ENCODE measurements at places on chromosomes 13 and 19. TPM values are rescaled to one million over a fixed set of nuclear protein-coding genes. Genes with fewer than 3 reads are reported as not detected.

The VSTM1 gene
- not detected for total RNA-seq

The FOXA3 gene
- total RNA-seq, result not detected

The KIR3DL1 gene
- not detected for total RNA-seq

The FGF9 gene
- not detected for total RNA-seq

The OVOL3 gene
- not detected for total RNA-seq

The IGFL3 gene
- total RNA-seq, result 0.53 TPM

The PDE4A gene
- total RNA-seq, result 0.41 TPM

The MUC16 gene
- total RNA-seq, result 0.02 TPM

The TTC9B gene
- 0.29 TPM for total RNA-seq

The RDH8 gene
- total RNA-seq, result not detected

The SIAH3 gene
- not detected for total RNA-seq

The NANOS3 gene
- not detected for total RNA-seq

The PTGIR gene
- 1.1 TPM for total RNA-seq

The ZNF780B gene
- 5.6 TPM for total RNA-seq

The MRI1 gene
- total RNA-seq, result 26.9 TPM

The SULT2A1 gene
- total RNA-seq, result not detected

The GJB2 gene
- 0.45 TPM for total RNA-seq

The SPC24 gene
- 109 TPM for total RNA-seq

The GGACT gene
- 0.72 TPM for total RNA-seq

The RAP2A gene
- total RNA-seq, result 40.5 TPM

The KLF16 gene
- total RNA-seq, result 8.2 TPM

The F10 gene
- total RNA-seq, result 0.36 TPM

The SLC25A41 gene
- 1.7 TPM for total RNA-seq

The TMEM238 gene
- total RNA-seq, result 1.2 TPM

The ADPRHL1 gene
- total RNA-seq, result 2.1 TPM

The SLC5A5 gene
- total RNA-seq, result not detected

The FSD1 gene
- 61.1 TPM for total RNA-seq

All from A172 (cell line).